ENCODE measurements at places on chromosomes 12 and 14.
A peak's percentile ranks its signal among the peaks of the same experiment; 100 is the strongest.

- DNase-seq: no peak
Measured at GRCh38 chr14:96088911-96089310, 49.7 kb downstream of the C14orf132 start.

GRCh38 chr12:114136631-114137030 is 170.5 kb upstream of the RBM19 start:
- DNase-seq: no peak

DNA sequence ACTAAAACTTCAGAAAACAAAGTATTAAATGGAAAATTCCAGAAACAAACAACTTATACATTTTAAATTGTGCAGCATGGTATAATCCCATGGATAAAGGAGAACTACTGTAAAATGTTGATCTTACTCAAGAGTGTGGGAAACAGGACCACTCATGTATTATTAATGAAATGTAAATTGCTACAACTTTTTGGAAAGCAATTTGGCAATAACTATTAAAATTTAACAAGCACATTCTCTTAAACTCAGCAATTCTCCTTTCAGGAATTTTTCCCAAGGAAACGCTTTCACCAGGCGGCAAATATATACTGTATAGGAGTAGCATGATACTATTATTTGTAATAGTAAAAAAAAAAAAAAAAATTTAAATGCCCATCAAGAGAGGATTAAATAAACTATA is 284.5 kb upstream of the AMIGO2 start:
- DNase-seq: no peak

DNA sequence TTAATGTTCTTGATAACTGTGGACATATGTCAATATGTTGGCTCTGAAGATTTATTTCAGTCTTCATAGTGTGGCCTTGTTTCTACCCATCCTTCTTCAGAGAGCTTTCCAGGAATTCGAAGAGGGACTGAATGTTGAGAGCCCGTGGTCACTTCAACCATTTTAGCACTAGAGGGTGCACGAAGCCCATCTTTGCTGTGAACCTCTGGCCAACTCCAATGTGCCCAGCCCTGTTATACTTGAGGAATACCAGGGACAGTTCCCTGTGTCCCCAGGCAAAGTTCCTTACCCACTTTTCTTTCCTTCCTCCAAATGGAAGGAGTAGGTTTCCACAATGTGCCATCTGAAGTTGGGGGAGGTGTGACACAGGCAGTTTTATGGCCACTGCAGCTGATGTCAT is 603.5 kb downstream of the RPL10L start:
- DNase-seq: no peak

GRCh38 chr12:131897276-131897675 is 2.9 kb downstream of the ULK1 start:
- no peak for DNase-seq

- no peak for DNase-seq
Measured at GRCh38 chr14:91891721-91892220, 24.4 kb upstream of the TC2N start.

DNA sequence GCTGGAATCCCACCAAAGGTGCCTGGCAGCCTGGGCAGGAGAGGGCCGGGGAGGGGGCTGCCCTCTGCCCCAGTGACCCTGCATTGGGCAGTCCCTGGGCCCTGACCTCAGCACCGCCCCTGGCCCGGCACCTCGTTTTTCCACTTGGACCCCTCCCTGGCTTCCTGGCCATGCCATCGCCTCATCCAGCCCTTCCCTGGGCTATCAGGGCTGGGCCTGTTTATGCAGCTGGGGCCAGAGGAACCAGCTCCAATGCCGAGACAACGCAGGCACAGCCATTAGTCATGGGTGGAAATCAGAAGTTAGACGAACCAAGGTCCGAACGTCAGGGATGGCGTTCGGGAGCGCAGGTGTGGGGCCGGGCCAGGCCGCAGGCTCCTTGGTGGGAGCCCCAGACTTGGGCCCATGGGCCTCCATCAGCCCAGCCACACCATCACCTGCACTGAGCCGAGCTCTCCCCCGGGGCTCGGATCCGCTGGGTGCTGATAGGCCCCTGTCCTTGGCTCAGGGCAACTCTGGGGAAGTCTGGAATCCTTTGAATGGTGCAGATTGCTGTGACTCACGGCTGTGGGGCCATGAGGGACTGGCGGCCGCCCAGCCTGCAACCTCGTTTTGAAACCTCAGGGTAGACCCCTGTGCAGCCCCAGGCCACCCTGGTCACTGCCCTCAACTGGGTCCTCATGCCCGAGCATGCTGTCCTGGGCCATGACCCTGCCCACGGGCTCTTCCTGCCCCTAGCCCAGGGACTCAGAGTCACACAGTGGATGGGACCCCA is 169.4 kb downstream of the KIF26A start:
- no peak for DNase-seq

- no peak for DNase-seq
Measured at GRCh38 chr14:58690801-58691516, 53.2 kb downstream of the DACT1 start.

DNA sequence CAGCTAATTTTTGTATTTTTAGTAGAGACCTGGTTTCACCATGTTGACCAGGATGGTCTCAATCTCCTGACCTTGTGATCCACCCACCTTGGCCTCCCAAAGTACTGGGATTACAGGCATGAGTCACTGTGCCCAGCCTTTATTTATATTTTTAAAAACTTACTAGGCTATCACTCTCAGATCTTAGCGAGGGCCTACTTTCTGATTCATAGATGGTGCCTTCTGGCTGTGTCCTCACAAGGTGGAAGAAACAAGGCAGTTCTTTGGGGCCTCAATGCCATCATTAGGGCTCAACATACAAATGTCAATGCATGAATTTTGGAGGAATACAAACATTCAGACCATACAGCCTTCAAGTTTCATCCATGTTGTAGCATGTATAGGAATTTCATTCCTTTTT is 2.4 kb upstream of the DGLUCY start:
- DNase-seq: no peak

DNA sequence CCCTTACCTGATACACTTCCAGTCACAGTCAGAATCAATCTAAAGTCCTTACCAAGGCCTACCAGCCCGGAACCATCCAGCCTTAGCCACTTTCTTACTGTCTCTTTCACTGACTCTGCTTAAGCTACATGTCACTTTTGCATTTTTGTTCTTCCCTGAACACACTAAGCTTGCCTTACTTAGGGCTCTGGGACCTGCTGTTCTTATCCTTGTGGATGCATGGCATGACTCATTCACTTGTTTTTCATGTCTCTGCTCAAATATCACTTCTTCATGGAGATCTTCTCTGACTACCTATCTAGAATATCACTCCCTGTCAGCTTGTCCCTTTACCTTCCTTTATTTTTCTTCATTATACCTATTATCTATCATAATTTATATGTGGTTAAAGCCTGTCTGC is 65.6 kb upstream of the ZDHHC17 start:
- no peak for DNase-seq

GRCh38 chr14:54627540-54628363 is 60.8 kb downstream of the SAMD4A start:
- DNase-seq: no peak

GRCh38 chr14:68513838-68514607 is 278.8 kb downstream of the ZFP36L1 start:
- no peak for DNase-seq

GRCh38 chr12:129119537-129119936 is 266.3 kb downstream of the GLT1D1 start:
- no peak for DNase-seq

DNA sequence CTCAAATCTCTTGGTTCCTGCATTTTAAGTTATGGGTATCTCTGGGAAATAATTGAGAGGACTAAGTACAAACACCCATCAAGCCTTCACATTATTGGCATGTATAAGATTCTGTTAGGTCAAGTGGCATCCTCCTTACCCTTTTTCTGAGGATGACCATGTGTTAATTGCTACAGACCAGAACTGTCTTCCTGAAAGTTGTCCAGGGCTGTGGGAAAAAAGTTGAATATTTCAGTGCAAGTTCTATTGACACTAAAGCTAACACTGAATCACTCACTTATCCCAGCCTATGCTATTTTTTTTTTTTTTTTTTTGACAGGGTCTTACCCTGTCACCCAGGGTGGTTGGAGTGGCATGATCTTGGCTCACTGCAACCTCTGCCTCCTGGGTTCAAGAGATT is 130.1 kb upstream of the HIF1A start:
- DNase-seq: no peak

DNA sequence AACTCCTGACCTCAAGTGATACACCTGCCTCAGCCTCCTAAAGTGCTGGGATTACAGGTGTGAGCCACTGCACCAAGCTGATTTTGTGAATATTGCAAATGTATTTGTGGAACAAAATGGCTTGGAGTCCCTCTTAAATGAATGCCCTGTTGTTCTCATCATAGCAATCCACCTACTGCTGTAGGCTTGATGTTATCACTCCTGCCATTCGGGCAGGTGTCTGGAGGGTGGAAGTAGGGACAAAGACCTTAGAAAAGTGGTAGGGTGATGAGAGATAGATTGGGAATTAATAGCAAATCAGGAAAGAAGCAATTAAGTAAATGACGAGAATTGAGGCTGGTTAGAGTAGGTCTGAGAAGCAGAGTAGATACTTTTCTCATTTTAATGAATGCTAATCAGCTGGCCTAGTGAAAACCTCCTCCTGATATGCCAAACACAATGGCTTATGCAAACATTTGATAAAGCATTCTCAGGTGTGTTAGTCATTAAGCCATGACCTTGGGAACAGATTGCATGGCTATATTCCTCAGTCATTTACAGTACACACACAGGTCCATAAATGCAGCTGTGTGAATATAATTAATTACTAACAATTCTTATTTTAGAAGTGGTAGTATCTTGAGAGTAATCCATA is 60.5 kb upstream of the USP44 start:
- DNase-seq: no peak

DNA sequence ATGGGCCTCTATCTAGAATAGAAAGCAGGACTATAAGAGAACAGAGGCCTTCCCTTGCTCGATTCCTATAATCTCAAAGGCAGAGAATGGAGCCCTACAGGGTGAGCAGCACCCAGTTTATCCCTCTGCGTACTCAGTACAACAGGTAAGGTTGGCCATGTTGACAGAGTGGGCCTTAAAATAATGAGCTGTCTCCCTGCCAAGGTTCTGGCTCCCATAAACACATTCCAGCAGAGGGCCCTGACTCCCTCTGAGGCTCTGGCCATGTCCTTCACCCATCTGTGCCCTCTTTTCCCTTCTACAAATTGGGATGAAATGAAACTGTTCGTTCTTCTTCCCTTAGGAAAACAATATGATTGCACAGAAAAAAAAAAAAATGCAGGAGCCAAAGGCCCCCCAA is 16.9 kb upstream of the PNMA1 start:
- DNase-seq: no peak

DNA sequence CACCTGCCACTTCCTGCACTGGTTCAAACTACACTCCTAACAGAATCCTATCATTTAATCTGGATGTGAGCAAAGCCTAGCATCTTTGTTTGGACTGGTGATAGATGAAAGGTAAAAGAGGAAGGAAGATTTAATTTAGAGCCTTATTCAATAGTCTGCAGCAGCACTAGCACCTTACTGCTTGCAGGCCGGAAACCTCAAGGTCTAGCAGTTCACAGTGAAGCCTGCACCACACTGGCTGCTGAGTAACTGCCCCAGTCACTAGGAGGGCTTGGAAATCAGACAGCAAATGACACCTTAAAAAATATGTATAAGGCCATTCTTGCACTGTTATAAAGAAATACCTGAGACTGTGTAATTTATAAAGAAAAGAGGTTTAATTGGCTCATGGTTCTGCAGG is 358.0 kb downstream of the DAD1 start:
- peak; percentile 7 for DNase-seq

All from stimulated activated CD4-positive, alpha-beta T cell treated with anti-CD3 and anti-CD28 coated beads, Interleukin-4, amount 100 ng/mL, for 4 hours (primary cell).